ENCODE measurements at places on chromosomes 7 and 10.

- no peak for DNase-seq
Observed at GRCh38 chr7:133118261-133118660, 36.4 kb upstream of the CHCHD3 start.

- no peak for DNase-seq
Observed at GRCh38 chr10:32731527-32731926, 226.5 kb downstream of the ITGB1 start.

DNA sequence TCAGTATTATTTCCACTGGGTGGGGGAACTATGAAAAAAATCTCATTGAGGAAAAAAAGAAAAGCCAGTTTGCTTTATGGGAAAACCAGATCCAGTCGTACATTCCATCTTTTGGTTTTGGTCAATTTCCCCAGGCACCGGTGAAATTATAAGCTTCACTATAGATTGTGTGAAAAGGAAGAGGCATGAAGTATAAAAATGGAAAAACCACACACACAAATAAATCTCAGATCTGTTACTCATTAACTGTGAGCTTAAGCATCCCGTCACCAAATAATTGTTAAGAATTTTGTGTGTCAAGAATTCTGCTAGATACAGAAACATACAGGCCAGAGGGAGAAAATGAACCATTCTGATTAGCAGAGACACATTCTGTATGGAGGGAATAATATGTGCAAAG lies 405.5 kb upstream of the CELF2 start:
- DNase-seq, result no peak

DNA sequence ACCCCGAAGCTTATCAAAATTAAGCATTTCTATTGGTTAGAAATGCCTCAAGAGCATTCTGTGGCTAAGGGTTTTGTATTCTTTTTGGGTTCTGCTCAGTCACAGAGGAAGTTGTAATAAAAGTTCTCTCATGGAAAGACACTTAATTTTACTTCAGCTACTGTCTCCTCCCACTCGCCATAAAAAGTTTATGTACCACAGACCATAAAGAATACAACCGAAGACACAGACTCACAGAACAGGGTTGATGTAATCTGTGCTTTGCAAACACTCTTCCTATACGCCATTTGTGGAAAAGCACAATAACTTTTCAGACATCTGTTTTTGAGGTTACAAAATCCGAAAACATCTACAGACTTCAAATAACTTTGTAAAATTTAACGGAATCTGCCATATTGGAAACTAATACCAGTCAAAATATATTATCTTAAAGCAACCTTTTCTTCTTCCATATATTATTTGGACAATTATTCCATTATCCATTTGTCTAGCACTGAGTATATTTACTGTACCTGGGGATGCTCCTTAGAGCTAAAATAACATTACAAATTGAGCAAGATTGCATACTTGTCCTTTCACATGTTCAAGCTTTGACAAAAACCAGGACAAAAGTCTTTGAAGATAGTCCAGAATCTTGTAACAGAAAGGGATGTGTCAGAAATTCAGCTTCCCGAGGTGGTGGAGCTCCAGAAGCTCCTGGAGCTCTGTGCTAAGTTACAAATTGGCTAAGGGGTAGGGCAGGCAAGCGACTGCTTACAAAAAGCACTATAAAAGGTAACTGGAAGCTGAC lies 219.0 kb upstream of the MEOX2 start:
- DNase-seq, result no peak

Data from stimulated activated CD8-positive, alpha-beta memory T cell treated with anti-CD3 and anti-CD28 coated beads, Interleukin-7, amount 100 ng/mL, for 1 hour (primary cell).